ENCODE measurements at places on chromosomes 2 and 18.
A peak's percentile ranks its signal among the peaks of the same experiment; 100 is the strongest.

DNA sequence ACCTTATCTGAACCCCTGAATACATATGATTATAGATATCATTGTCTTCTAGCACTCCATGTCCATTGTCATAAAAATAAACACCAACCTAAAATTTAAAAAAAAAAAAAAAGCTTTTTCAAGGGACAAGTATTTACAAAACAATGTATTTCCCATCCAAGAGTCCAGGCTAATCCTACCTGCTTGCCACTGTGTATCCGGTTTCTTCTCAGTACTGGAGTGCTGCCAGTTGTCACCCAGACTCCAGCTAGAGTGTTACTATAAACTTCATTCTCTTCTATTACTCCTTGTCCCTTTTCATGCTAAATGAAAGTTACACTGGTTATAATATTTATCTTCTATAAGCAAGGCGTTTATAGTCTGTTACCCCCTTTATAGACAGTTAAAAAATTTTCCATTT lies 35.8 kb downstream of the MSH6 start:
- no peak for DNase-seq

GRCh38 chr2:7356909-7357584 lies 439.8 kb downstream of the RNF144A start:
- no peak for DNase-seq

DNA sequence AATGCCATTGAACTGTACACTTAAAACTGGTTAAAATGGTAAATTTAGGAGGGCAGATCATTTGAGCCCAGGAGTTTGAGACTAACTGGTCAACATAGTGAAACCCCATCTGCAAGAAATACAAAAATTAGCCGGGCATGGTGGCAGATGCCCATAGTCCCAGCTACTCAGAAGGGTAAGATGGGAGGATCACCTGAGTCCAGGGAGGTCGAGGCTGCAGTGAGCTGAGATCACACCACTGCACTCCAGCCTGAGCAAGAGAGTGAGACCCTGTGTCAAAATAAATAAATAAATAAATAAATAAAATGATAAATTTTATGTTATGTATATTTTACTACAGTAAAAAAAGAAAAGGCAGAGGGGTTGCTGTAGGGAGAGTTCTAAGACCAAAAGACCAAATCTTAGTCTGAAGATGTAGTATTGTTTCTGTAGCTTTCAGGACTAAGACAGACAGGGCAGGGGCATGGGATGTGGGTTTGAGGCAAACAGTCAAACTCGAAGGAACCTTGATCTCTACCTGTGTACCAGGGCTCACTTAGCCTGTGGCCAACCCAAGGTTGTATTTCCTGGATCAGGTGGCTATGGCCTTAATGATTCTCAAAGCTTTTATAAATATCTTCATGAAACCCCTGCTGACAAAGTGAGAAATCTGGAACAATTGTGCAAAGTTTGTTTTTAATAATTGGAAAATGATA lies 316.7 kb downstream of the CYRIA start:
- DNase-seq: no peak

DNA sequence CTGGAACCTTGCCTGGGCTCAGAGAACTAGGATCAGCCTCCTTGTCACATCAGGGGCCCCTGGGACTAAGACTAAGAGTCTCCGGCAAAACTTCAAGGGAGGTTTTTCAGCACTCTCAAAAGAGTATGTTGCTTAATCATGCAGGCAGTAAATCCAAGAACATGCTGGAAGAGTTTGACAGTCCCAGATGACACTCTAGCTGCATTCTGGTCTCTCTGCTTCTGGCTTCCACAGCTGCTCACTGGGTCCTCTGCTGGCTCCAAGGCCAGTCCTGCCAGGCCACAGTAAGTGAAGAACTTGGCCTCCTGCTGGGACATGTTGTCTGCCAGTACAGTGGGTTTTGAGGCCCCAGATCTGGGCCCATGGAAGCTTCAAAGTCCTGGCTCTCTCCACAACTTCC lies 45.2 kb upstream of the IL1RL1 start:
- DNase-seq: no peak

GRCh38 chr2:27773959-27774358 lies 2.4 kb downstream of the MRPL33 start:
- DNase-seq: no peak

DNA sequence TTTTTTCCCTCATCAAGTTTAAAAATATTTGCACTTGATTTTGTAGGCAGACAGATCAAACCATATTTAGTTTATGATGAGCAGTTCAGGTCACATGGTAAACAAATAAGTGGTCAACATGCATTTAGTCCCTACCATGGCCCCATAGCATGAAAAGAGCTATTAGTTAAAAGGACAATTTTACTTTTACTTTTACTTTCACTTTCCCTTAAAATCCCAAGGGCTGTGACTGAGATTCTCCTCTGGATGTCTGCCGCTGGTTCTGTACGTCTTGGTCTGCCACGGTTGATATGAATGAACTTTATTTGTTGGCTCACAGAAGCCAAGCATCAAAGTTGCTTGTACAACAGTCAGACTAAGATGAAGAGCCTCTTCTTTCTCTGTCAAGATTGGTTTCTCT lies 626.2 kb upstream of the CDH7 start:
- DNase-seq: no peak

GRCh38 chr2:26563686-26564085 lies 77.5 kb downstream of the CIB4 start:
- DNase-seq: peak; percentile 28

- no peak for DNase-seq
Measured at GRCh38 chr2:223978451-223978850, 21.2 kb downstream of the MRPL44 start.

All from islet precursor cell (in vitro differentiated cells).